ENCODE measurements at places on chromosomes 7 and 10.

DNA sequence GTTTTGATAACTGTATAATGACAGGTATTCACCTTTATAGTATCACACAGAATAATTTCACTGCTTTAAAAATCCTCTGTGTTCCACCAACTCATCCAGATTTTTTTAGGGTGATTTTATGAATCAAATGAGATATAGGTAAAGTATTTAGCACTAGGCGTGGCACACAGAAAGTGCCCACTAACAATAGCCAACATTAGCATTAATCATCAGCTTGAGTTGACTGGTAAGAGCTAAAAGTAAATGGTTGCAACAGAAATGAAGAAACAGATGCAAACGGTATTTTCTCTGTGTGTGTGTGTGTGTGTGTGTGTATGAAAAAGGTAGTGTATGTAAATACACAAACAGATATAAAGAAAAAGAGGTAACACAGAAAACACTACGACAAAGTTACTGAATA, 378.8 kb upstream of the ETV1 start:
- no peak for DNase-seq

DNA sequence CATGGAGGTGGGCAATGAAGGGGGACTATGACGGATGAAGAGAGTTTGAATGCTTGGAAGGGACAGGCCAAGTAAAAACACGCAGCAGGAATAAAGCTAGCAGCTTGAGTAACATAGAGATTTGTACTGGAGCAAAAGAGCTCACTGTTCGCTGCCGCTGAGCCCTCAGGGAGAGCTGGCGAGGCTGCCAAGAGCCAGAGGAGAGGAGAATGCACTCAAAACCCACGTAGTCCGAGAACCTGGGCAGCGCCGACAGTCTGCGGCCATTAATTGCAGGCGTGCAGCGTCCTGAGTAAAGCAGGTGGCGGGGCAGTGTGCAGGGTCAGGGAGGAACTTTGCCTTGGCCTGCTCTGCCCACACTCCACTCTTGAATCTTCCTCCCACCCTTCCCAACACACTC, 68.2 kb downstream of the SLC37A3 start:
- DNase-seq: no peak

DNA sequence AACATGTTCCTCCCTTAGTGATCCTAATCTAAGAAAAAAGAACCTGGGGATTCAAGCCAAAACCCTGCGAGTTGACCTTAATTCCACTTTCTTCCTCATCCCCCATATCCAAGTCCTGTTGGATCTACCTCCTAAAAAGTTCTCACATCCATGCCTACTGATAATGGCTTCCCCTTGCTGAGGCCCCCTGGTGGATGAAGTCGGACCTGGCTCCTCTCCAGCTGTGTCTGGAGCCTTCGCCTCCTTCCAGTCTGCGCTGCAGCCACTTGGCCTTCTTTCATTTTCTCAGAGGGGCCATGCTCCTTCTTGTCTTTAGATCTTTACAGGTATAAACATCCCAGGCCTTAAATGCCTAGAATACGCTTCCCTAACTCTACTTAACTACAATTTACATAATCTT, 8.1 kb downstream of the PDE1C start:
- DNase-seq: peak; percentile 34

DNA sequence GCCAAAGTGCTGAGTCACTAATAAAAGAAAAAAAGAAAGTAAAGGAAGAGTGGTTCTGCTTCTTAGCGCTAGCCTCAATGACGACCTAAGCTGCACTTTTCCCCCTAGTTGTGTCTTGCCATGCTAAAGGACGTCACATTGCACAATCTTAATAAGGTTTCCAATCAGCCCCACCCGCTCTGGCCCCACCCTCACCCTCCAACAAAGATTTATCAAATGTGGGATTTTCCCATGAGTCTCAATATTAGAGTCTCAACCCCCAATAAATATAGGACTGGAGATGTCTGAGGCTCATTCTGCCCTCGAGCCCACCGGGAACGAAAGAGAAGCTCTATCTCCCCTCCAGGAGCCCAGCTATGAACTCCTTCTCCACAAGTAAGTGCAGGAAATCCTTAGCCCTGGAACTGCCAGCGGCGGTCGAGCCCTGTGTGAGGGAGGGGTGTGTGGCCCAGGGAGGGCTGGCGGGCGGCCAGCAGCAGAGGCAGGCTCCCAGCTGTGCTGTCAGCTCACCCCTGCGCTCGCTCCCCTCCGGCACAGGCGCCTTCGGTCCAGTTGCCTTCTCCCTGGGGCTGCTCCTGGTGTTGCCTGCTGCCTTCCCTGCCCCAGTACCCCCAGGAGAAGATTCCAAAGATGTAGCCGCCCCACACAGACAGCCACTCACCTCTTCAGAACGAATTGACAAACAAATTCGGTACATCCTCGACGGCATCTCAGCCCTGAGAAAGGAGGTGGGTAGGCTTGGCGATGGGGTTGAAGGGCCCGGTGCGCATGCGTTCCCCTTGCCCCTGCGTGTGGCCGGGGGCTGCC, at the start of gene IL6:
IL6 (plus strand) TSS at position 294 of the 807 bp plus-strand sequence; CDS start at position 357, 63 bp downstream.
- no peak for DNase-seq

- no peak for DNase-seq
Measured at GRCh38 chr10:78470267-78471103, 436.8 kb downstream of the RPS24 start.

DNA sequence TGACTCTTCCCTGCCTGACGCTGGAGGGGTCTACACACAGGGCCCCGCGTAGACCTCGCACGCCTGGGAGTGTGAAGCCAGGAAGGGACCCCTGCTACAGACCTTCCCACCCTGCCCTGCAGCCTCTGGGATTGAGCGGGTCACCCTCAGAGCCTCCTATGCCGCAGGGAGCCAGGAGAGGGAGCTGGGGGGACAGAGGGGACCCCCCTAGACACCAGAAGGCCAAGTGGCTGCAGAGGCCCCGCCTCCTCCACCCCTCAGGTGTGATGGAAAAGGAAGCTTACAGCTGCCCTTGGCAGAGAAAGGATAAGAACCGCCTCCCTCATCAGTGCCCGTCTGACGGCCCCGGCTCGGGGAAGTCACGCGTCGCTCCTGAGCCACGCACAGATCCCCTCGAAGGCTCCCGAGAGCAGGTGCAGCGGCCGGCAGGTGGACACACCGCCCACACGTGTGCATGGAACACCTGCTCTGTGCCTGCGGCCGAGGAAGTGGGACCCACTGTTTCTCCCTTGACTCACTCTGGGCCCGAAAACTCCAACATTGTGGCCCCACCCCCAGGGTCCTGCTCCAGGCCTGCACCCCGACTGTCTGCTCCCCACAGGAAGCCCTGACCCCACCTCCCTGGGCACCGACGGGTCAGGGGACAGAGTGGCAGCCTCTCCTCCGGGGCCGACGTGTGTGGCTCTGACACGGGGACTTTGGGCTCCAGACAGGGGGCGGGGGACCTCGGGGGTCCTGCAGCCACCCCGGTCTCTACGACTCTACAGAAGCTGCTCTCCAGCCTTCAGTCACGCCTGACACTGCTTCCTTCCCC, 73.3 kb downstream of the MICALL2 start:
- no peak for DNase-seq

DNA sequence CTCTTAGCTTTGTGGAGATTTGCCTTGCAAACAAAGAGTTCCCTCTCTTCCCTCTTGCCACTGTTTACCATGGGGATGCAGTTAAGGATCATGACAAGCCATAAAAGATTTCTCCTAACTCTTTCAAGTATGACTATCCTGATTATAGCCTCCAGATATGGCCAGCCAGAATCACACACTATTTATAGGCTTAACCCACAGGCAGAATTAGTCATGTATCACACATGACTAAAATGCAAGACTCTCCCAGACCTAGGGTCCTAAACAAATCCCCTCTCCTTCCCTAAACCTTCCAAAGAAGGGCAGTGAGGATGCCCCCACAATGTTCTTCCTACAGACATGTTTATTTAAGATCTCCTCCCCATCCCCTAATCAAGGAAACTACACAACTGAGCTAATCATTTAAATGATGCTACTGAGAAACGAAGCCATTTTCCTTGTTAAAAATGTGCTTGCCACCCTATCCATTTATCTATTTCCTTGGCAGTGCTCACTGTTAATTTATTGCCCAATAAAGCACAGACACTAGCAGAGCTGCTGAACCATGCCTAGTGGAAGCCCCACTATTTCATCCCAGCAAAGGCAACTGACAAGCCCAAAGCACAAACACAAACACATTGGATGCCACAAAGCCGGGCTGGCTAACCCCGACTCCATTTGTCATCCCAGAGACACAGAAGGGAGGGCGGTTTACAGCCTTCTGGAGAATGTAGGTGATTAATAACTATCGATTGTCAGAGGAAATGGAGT, 363.4 kb downstream of the KCNMA1 start:
- DNase-seq: no peak

- no peak for DNase-seq
Measured at GRCh38 chr7:142646386-142647140, 102.7 kb upstream of the PRSS1 start.

- no peak for DNase-seq
Measured at GRCh38 chr10:13095094-13095493, 4.9 kb upstream of the OPTN start.

- no peak for DNase-seq
Measured at GRCh38 chr7:156602283-156602682, 38.3 kb upstream of the RNF32 start.

GRCh38 chr10:6141296-6142151, 52.7 kb downstream of the RBM17 start:
- no peak for DNase-seq

GRCh38 chr10:361203-362081, 226.2 kb downstream of the ZMYND11 start:
- no peak for DNase-seq

GRCh38 chr10:5963071-5963470, 14.3 kb downstream of the IL15RA start:
- no peak for DNase-seq

- DNase-seq: no peak
Measured at GRCh38 chr10:130958981-130959751, 352.4 kb downstream of the TCERG1L start.

DNA sequence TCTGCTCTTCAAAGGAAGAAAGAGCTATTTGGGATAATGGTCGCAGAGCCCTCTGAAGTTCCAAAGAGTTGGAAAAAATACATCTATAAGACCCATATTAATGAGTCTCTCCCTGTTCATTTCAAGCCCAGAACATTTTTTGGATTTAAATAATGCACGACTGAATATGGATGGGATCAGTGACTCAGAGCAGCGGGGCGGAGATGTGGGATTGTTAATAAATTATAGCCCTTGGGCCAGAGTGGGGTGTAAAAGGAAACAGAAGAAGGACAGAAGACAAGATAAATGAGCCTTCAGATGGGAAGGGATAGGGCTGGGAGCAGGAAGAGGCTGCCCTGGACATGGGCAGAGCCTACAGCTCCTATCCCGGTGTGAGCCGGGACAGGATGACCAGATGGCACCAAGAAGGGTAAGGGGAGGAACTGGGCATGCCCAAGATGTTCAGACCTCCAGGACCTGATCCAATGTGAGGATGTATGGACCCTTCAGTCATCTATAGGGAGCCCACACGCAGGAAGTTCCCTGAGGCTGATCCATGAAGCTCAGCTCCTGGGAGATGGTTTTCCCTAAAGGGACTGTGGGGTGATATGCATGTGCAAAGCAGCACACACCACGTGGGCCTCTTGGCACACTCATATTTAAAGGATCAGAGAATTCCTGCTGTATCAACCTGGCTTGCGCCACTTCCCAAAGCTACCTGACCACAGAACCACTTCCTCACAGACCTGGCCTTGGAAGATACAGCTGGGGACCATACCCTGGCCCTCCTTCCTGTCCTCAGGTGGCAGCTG, 96.1 kb upstream of the PLXNA4 start:
- no peak for DNase-seq

- DNase-seq: no peak
Measured at GRCh38 chr7:50682079-50682478, 100.6 kb downstream of the GRB10 start.

- DNase-seq: no peak
Measured at GRCh38 chr10:33566001-33566400, 231.5 kb upstream of the NRP1 start.

DNA sequence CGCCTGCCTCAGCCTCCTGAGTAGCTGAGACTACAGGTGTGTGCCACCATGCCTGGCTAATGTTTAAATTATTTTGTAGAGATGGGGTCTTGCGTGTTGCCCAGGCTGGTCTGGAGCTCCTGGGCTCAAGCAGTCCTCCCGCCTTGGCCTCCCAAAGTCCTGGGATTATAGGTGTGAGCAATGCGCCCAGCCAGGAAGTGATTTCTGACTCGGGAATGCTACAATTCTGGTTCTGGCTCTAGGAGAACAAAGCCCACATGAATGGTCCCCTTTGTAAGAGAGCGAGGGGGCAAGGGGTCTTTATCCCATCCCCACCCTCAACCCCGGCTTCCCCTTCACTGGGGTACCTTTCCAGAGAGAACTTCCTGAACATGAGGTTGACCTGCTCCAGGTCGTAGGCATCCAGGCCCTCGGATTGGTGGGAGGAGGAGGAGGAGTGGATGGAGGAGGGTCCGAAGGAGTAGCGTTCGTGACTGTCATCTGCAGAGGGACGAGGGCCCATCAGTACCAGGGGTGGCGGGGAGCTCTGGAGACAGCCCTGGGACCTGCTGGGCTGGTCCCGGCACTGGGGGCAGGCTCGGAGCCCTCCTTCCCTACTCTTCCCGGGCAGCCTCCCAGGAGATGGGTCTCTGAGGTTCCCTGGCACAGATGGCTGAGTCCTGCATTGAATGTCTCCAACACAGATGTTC, 79.9 kb upstream of the GNA12 start:
- no peak for DNase-seq

DNA sequence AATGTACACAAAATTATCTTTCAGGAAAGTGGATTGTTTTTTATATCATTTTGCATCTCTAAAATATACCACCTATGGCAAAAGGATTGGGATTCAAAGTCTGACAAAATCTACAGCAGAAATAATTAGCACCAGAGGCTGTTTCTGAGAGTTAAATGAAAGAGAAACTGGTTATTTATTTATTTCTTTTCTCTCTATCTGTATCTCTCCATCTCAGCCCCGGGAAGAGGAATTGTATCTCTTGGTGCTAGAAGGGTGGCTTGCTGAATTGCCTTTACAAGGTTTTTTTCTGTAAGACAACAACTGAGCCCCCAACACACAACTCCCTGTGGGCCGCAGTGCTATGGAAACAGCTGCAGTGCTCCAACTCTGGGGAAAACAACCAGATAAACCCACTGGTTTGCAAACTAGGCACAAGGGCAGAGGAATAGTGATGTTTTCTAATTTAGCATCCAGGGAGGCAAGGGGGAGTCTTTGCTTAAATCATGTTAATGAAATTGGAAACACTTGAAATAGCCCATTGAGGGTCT, 249.0 kb downstream of the KCNMA1 start:
- DNase-seq: no peak

DNA sequence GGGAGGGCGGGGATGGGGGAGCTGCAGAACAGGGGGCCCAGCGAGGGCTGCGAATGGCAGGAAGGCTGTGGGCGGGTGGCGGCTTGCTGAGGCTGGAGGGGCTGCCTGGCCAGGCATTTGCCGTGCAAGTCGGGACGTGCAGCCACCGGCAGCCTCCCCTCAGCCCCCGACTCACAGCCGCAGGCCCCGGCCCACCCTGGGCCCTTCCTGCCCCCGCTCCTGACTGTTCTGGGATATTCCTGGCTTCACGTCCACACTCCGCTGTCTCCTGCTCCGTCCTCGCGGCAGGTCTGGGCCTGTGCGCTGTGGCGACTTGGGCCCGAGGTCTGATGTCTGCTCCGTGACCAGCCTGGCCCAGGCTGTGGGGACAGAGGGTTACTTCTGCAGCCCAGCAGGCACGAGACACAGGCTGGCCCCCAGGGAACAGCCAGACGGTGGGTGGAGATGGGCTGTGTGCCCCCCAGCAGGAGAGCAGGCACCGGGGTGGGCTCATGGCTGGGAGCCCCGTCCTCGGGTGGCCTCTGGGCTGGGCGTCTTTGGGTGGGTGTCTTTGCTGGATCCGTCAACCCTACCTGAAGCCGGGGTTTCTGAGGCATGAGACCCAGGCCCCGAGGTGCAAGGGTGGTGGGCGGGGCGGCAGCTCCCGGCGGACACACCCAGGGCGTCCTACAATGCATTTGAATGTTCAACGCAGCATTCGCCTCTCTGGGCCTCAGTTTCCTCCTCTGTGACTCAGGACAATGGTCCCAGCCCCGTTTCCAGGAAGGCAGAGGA, 86.5 kb downstream of the FOXL3 start:
- no peak for DNase-seq
